ENCODE measurements at places on chromosomes 13 and 19.

GRCh38 chr13:24900507-24900906 is 136.5 kb downstream of the RNF17 start:
- DNase-seq: no peak

DNA sequence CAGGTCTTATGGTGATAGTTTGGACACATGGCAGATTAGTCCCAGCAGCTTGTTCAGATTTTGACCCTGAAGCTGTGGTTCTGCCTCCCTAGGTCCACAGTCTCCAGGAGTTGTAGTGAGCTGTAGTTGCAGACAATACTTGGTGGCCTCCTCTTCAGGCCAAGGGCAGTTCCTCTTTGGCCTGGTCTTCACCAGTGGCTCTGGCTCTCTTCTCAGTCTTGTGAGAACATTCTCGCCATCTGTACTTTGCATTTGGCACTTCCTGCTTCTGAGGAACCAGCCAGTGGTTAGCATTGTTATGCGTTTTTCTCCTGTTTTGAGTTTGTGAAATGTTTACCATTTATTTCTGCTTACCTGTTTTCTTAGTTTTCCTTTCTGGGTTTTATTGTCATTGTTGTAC is 40.7 kb downstream of the PCCA start:
- DNase-seq: no peak

DNA sequence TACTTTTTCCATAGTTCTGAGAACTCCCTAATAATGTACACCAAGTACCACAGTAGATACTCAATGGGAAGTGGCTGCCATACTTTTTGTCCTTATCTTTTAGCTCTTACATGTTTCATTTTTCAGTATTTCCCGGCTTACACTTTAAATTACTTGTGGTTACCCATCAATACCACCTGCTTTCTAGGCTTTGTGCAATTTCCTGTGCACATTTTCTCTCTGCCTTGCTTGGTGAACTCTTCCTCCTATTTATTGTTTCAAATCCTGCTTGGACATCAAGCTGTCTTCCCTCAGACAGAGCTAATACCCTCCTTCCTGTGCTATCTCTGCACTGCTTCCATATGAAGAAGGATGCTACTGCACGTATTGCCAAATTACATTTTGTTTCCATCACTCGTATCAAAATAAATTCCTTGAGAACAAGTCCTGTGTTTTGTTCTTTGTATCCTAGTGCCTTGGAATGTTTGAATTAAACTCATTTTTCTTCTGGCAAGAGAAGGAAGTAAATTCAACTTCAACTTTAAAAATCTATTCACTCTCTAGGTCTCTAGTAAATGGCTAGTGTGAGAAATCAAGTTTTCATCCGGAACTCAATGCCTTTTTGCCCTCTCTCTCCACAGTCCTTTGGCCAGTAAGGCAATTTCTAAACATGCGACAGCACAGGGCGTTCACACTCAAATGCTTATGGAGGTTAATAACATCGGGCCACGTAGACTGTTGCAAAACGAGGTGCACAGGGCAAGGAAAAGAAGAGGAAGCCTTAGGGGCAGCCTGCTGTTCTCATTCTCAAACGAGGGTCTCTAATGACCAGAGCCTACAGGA is 5.6 kb downstream of the ZAR1L start:
- DNase-seq: no peak

DNA sequence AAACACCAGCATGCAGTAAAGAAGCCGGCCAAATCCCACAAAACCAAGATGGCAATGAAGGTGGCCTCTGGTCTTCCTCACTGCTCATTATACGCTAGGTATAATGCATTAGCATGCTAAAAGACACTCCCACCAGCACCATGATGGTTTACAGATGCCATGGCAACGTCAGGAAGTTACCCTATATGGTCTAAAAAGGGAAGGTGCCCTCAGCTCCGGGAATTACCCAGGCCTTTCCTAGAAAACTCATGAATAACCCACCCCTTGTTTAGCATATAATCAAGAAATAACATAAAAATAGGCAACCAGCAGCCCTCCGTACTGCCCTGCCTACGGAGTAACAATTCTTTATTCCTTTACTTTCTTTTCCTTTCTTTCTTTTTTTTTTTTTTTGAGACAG is 21.1 kb upstream of the PLEKHF1 start:
- DNase-seq: no peak

DNA sequence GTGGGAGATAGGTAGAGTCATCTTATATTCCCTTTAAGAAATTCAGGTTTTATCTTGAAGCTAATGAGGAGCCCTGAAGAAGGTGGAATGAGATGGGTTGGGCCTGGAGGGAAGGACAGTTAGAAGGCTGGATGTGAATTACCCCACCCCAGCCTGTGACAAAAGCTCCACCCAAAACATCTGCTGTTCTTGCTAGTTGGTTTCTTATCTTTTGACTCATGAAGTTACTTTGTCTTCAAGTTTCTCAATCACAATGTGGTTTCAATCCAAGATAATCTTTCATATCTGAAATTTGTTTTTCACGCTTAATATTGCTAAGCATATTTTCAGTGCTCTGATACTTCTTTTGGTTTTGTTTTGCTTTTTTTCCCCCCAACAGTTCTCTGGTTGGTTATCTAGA is 38.3 kb upstream of the HMGB1 start:
- peak; percentile 52 for DNase-seq

- no peak for DNase-seq
These were observed 35.9 kb upstream of the CNMD start for GRCh38 chr13:52775511-52775910.

GRCh38 chr13:87680298-87680697 is 9.1 kb downstream of the SLITRK5 start:
- DNase-seq: peak; percentile 40

- no peak for DNase-seq
These were observed 214.8 kb downstream of the LMO7 start for GRCh38 chr13:75850916-75851315.

DNA sequence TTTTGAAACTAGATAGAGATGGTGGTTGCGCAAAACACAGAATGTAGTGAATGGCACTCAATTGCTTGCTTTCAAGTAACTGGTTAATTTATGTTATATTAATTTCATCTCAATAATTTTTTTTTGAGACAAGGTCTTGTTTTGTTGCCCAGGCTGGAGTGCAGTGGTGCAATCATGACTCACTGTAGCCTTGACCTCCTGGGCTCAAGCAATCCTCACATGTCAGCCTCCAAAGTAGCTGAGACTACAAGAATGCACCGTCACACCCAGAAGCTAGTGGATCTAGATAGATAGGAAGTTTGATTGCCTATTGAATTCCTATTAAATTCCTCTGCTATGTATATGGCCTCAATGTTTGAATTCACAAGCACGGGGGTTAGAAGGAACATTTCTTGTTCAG is 26.4 kb upstream of the ADGRE2 start:
- no peak for DNase-seq

GRCh38 chr13:28329395-28330158 is 165.4 kb downstream of the FLT1 start:
- DNase-seq: no peak

DNA sequence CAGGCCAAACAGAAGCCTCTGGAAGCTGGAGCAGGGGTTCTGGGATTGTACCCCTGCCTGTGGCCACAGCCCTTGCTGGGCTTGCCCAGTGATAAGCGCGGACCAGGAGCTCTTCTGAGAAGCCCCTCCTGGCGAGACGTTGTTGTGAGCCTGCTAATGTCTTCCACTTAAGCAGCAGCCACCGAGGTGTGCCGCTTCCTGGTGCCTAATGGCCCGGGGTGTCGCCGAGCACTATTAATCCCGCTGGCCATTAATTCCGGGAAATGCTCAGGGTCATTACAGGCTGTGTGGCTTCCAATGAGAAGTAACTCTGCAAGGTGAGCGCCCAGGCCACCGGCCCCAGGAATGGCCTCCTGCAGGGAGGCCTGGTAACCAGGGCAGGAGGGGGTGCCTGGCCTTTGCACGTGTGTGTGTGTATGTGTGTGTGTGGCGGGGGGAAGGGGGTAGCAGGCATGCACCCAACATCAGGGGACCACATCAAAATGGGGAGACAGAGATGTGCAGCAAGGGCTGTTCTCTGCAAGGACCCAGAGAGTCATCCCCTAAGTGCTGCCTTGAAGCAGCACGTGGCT is 175.0 kb downstream of the URI1 start:
- no peak for DNase-seq

DNA sequence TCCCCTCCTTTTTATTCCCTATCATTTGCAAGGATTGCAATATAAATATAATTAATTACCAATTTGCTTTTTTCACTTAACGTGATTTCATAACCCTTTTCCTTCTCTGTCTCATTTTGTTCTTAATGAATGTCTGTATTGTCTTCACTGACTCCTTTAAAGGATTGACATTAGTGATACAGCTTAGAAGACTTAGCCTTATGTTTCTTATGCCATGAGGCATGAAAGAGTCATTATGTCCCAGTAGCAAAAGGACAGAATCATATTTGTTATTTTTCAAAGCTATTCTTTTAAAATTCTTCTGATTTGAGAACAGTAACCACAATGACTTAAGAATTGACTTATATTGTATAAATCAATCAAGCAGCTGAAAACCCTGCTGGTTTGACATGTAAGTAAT is 26.2 kb downstream of the SLC10A2 start:
- no peak for DNase-seq

DNA sequence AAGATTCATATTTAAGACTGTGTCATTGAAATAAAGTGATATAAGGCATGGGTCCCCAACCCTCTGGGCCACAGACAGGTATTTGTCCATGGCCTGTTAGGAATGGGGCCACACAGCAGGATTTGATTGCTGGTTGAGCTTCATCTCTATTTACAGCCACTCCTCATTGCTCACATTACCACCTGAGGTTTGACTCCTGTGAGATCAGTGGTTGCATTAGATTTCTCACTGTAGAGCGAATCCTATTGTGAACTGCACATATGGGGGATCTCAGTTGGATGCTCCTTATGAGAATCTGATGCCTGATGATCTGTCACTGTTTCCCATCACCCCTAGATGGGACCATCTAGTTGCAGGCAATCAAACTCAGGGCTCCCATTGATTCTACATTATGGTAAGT is 132.1 kb downstream of the PCDH17 start:
- no peak for DNase-seq

GRCh38 chr13:113907635-113908617 is 44.0 kb upstream of the GAS6 start:
- peak; percentile 52 for DNase-seq

DNA sequence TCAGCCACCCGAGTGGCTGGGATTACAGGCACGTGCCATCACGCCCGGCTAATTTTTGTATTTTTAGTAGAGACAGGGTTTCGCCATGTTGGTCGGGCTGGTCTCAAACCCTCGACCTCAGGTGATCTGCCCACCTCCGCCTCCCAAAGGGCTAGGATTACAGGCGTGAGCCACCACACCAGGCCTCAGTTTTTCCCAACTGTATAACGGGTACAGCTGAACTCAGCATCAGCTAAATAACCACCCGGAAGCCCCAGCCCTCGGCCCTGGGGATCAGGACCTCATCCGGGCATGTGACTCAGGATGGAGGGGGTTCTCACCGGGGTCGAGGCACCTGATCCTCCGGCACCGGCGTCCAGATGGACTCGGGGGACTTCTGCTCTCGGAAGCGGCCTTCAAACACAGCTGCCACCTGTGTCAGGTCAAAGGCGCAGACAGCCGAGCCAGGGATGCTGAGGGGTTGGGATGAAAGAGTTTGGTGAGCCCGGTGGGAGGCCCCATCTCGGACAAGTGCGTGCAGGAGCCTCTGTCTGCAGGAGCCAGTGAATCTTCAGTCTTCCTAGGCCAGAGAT is 8.9 kb downstream of the SEMA6B start:
- no peak for DNase-seq

DNA sequence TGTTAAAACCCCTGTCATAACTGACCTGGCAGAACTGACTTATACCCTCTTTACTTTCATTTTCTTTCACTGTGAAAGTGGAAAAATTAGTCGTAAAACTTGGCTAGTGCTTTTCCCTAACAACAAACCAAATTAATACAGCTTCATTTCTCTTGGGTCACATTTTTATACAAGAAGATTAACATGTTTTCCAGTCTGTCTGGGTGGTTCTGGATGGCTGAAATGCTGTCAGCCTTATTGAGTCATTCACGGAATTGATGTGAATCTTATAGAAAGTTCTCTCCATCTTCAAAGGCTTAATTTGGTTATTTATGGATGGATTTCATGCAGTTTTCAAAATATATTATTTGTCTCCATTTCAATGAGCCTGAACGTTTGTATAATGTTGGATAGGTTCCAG is 440.0 kb downstream of the KCTD12 start:
- DNase-seq: no peak

- DNase-seq: no peak
These were observed 50.3 kb upstream of the GPI start for GRCh38 chr19:34314437-34315313.

DNA sequence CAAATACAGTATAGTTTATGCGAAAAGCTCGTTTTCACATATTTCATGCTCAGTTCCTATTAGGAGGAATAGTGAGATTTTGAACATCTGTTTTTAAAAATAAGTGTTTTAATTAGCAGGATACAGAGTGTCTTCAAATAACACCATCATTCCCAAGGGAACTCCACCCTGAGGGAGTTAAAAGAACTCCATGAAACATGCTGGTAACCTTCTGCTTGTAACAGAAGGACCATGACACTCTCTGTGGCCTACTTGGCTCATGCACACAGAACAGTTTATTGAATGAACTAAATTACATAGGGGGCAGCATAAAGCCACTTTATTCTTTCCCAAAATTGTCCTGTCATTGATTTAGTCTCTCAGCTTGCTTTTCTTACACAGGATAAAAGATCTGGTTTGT is 809.5 kb upstream of the SLITRK6 start:
- DNase-seq: no peak

DNA sequence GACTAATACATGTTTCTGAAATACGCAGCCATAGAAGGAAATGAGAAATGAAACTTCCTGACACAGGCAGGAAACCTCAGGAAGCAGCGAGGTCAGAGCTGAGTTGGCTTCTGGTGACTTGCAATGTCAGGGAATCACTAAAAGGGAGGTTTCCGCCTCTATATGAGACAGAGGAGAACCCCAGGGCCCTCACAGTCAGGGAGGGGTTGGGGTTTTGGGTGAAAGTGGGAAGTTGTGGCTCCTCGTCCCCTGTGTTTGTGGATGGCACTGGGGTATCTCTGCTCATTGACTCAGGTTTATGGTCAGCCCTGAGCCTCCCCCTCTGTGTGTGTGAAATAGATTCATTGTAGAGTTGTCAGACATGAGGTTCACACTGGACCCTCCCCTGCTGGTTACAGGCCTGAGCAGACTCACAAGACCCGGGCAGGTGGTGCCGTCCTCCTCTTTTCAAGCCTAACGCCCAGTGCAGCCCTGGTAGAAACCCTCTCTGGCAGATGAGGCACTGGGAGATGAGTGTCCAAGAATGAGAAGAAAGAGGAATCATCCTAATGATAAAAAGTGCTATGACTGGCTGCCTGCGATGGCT is 5.5 kb upstream of the LILRA6 start:
- DNase-seq: peak; percentile 69

DNA sequence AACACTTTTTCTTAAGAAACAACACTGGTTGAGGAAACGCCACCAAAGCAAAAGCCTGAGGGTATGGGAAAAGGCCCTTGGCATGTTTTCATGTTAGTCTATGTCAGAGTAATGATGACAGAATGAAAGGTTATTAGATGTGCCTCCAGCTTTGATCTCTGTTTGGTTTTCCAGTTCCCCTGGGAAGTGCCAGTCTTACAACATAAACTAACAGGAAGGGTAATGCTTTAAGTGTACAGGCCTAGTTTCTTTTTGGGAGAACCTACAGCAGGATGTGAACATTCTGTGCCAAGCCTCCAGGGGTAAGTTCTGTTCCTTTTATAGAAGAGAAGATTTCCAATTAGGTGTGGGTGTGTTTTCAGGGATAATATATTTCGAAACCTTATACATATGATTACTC is 121.7 kb downstream of the FNDC3A start:
- DNase-seq: no peak

Measured in MM.1S (cell line).